H1 (cell line): ENCODE measurements at places on chromosomes 2 and 18.

DNA sequence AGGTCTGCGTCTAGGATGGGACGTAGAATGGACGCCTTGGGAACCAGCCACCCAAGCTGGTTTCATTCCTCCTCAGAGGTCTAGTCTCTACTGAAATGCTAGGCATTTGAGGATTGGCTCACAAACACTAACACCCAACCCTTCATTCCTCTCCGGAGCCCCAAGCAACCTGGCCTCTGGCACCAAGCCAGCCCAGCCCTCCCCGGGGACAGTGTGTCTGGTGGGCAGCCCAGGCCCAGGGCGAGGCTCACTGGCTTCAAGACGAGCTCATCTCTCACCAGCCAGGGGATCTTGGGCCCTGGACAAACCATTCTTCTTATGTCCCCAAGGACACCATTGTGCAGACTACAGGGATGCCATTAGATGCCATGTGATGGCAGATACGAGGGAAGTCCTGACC, 182.5 kb downstream of the CTIF start:
- DNase-seq: no peak

- DNase-seq: no peak
Observed at GRCh38 chr18:23356915-23357601, 96.0 kb upstream of the RIOK3 start.

- no peak for DNase-seq
Observed at GRCh38 chr2:159091381-159091780, 122.9 kb downstream of the TANC1 start.

DNA sequence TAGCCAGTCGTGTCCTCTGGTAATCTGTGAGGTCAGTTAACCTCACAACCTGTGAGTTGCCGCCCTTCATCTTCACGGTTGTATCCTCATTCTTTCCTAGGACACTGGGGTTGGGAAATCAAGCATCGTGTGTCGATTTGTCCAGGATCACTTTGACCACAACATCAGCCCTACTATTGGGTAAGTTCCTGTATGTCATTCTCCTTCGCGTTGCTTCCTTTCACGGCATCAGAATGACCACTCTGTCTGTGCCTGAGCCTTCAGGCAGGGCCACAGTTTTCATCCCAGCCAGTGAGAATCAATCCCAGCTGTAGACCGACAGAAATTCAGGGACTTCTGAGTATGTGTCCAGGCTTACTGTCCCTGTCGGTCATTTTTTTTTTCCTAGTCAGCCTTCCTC, 67.1 kb downstream of the RAB31 start:
- no peak for DNase-seq

GRCh38 chr2:29733213-29733612, 188.2 kb downstream of the ALK start:
- DNase-seq: no peak

DNA sequence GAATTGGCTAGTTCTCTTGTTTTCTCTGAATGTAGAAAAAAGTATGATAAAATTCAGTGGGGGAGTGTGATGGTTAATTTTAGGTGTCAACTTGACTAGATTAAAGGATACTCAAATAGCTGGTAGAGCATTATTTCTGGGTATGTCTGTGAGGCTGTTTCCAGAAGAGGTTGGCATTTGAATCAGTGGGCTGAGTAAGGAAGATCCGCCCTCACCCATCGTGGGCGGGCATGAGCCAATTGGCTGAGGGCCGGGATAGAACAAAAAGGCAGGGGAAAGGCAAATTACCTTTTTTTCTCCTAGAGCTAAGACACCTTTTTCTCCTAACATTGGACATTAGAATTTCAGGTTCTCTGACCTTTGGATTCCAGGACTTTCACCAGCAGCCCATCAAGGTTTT, 667.6 kb upstream of the SLC8A1 start:
- DNase-seq: no peak
